Motor neuron (in vitro differentiated cells): ENCODE measurements at places on chromosomes 5 and 9. TPM values are rescaled to one million over a fixed set of nuclear protein-coding genes. Genes with fewer than 3 reads are reported as not detected.

DNA sequence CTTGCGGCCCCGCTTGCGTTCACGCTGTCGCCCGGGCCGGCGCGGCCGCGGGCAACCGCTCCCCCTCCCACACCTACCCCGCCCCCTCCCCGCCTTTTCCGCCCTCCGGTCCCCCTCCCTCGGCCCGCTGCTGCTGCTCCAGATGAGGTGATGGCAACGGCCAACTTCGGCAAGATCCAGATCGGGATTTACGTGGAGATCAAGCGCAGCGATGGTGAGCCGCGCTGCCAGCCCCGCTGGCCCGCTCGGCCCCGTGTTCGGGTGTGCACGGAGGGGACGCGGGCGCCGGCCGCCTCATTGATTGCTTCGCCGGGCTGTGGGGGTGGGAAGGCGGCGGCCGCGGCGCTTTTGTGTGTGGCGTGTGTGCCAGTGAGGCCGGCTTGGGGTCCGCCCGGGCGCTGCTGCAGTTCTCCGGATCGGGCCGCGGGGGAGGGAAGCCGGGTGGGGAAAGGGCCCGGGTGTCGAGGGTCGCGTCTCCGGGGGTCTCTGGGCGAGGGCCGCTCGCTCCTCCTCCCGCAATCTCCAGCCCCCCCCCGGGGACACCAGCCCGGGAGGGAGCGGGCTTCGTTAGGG is 403 bp downstream of the KIF2A start:
- ATAC-seq, result peak; percentile 47

- ATAC-seq, result no peak
Measured at GRCh38 chr5:75051217-75051751, 1.1 kb downstream of the GCNT4 start.

GRCh38 chr9:3660936-3661335 is 135.1 kb upstream of the RFX3 start:
- ATAC-seq, result no peak

DNA sequence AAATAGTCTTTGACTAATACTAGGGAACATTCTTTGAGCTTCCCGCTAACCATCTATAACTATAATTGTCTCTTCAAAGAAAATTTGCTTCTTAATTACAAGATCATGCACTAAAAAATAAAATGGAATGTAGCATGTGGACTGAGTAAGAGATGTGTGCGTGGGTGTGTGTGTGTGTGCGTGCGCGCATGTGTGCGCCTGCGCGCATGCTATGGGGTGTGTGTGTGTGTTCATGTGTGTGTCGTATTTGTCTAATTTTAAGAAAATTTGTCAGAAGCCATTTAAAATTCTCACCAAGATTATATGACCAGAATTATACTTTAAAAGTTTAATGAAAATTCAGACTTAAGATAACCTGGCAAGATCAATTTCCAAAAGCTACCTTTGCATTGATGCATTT is 593.0 kb downstream of the ACTL7B start:
- no peak for ATAC-seq

- ATAC-seq, result peak; percentile 93
Measured at GRCh38 chr5:140042643-140043507, at the start of gene NRG2. NRG2 (minus strand) TSS chr5:140043299.

GRCh38 chr9:99105152-99106043 is 485 bp downstream of the TGFBR1 start:
- peak; percentile 63 for ATAC-seq

GRCh38 chr9:111198936-111199335 is 131.1 kb downstream of the OR2K2 start:
- no peak for ATAC-seq

- no peak for ATAC-seq
Measured at GRCh38 chr9:14179449-14179848, 134.5 kb downstream of the NFIB start.

DNA sequence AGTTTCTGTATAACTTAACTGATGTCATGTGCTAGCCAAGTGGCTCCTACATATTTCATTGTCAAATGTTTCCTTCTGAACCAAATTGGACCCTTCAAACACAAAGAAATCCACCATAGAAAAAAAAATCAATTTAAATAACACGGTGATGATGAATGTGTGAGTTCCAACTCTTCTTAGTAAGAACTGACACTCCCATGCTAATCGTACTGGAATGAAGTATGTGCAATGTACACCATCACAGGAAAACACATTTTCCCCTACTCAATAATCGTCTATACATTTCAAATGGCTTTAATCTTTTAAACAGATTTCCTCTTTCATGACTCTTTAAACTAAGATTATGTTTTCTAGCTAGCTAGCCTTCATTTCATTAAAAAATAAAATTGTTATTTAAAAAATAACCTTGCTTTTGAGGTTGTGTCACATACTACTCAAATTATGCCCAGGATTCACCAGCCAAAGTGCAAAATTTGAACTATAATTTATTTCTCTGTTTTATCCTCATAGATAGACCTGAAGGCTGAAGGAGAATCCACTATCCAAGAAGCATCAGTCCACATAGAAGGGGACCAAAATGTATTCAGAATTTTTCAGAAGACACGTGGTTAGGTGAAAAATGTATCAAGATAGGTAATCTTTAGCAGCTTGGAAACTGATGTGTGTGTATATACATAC is 131.0 kb upstream of the ITGA1 start:
- peak; percentile 54 for ATAC-seq

DNA sequence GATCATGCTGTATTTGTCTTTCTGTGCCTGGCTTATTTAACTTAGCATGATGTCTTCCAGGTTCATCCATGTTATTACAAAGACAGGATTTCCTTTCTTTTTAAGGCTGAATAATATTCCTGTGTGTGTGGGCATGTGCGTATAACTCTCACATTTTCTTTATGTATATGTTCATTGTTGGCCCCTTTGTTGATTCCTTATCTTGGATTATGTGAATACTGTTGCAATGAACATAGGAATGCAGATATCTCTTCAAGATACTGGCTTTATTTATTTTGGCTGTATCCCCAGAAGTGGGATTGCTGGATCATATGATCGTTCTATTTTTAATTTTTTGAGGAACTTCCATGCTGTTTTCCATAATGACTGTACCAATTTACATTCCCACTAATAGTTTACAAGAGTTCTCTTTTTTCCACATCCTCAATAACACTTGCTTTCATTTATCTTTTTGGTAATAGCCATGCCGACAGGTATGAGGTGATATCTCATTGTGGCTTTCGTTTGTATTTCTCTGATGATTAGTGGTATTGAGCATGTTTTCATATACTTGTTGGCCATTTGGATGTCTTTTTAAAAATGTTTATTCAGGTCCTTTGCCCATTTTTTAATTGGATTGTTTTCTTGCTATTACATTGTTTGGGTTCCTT is 38.0 kb downstream of the CREBRF start:
- ATAC-seq, result no peak

DNA sequence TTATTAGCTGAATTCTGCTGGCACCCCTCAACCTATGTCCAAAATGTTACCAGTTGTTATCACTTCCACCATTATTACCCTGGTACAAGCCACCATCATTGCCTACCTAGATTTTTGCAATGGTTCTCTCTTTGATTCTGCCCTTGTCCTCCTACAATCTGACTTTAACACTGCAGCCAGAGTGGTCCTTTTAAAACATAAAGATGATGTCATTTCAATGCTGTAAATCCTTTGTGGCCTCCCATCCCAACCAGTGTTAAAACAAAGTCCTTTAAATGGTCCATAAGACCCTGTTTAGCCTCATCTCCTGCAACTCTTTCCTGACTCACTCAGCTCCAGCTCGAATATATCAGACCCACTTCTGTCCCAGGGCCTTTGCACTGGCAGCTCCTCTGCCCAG is 54.9 kb upstream of the FSTL4 start:
- no peak for ATAC-seq

GRCh38 chr9:110095161-110095595 is 112.8 kb downstream of the C9orf152 start:
- ATAC-seq, result peak; percentile 26

DNA sequence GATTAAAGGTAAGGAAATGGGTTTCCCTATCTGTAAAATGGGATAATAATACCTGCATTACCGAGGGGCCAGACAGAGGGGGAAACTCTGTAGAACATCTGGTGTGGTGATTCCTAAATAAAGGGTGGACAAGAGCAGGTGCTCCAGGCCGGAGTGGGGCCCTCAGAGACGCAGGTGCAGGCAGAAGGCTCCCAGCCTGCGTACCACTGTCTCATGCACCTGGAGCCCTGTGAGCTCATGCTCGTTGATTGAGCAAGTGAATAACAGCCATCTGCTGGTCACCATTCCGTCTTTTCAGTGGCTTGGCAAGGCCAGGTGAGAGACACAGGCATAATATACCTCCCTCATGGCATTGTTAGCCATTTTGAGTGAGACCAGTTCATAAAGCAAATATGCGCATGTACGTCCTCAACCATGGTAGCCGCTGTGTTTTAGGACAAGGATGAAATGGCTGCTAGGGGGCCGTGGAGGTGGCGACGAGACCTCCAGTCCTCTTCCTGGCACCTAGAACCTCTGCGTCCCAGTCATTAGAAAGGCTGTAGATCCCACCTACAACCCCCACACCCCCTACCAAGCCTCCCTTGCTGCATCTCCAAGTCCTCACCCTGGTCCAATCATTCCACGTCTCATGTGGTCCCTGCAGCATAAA is 198.0 kb upstream of the MVB12B start:
- ATAC-seq, result no peak

DNA sequence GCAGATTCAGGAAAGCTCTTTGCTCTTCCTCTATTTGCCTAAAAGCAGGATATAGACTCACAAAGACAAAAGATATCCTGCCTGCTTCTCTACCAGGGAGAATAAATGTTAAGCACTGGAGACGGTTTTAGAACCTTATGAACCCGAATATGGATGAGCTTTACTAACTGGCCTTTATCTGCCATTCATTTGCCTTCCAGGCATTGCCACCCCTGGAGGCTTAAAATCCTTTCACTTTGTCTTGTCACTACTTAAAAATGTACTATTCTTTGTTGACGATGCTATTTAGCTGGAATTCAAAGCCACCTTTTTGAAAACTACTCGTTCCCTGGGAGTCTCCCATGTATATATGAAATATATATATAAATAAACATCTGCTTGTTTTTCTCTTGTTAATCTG is 23.2 kb upstream of the LVRN start:
- no peak for ATAC-seq

- peak; percentile 20 for ATAC-seq
Measured at GRCh38 chr5:125152044-125152443, 405.6 kb upstream of the ZNF608 start.

DNA sequence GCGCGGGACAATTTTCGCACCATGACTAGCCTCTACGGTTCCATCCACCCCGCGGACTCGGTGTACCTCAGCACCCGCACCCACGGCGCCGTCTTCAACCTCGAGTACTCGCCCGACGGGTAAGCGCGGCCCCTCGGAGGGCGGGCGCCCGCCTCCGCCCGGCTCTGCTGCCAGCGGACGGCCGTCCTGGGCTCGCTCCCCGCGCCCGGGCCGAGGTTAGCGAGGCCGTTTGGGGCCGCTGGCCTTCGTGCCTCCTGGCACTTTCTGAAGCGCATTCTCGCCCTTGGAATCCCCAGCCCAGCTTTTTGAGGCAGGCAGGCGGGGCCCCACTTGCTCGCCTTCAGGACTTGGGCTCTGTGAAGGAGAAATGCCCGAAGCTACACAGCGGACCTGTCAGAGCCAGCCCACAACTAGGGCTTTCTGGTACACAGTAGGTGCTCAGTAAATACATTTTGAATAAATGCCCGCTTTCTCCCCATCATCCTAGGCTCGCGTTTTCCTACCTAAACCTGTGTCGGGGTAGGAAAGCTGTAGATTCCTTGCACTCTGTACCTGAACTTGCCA is 772 bp downstream of the DCAF10 start:
- peak; percentile 23 for ATAC-seq

DNA sequence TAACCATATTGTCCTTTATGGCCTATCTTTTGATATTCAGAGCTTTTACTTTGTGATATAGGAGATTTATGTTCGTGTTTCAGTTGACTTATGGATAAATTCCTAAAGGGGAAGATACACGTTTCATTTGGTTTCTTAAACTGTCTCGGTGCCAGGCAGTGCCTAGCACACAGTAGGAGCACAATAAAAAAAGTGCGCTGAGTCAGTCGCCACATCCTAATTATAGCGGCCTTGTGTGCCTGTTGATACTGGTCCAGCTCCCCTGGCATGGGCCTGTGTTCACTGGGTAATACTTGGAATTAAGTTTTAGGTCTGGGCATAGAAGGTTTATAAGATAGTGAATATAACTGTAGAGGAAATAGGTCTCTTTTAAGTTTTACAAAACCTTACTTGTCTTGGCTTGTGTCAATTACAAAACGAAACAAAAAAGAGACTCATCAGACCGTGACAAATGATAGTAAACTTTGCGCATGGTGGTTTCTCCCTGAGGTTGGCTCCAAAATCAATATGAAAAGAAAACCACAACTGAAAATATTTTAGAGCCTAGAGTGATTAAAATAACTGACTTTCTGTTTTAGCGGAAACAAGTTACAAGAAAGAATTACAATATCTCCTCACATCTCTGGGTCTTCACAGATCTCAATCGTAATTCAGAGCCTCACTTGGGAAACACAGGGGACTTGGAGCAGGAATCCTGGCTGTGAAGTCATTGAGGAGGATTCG is 84.8 kb downstream of the MVB12B start:
- ATAC-seq, result no peak

DNA sequence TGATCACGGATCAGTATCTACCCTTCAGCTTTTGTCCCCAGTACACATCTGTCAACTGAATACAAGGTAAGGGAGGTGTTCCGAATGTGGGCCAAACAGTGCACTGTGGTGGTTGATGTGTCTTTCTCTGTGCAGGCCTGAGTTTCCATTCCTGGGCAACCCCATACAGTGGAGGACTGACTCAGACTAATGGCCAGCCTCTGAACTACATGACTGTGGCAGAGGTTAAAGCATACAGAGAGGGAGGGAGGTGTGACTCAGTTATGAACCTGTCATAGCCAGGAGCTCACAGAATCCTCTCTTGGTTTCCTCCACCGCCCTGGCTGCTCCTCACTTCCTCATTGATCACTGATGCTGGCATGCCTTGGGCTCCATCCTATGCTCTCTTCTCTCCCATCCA is 136.4 kb upstream of the TAS2R1 start:
- no peak for ATAC-seq

GRCh38 chr5:96317945-96318344 is 115.1 kb downstream of the PCSK1 start:
- ATAC-seq, result peak; percentile 60

GRCh38 chr9:130030651-130031127 is 12.3 kb downstream of the FNBP1 start:
- ATAC-seq, result no peak

The SLC25A2 gene
- total RNA-seq, result 0.56 and 0.75 TPM in 2 replicates

The ENTPD2 gene
- total RNA-seq, result 0.45 and 0.70 TPM in 2 replicates

The TNFSF8 gene
- total RNA-seq, result not detected in 2 replicates

The SPATA31D4 gene
- 0.06 TPM in 1 of 2 replicates, not detected in the other for total RNA-seq

The JAK2 gene
- total RNA-seq, result 7.4 and 9.2 TPM in 2 replicates

The LURAP1L gene
- total RNA-seq, result 3.5 and 8.4 TPM in 2 replicates

The CLTA gene
- 125 and 171 TPM in 2 replicates for total RNA-seq

The UNC5A gene
- 0.22 and 0.46 TPM in 2 replicates for total RNA-seq
